Stimulated activated CD8-positive, alpha-beta memory T cell treated with anti-CD3 and anti-CD28 coated beads, Interleukin-4, amount 100 ng/mL, for 1 hour (primary cell): ENCODE measurements at places on chromosomes 11 and 22.
A peak's percentile ranks its signal among the peaks of the same experiment; 100 is the strongest.

DNA sequence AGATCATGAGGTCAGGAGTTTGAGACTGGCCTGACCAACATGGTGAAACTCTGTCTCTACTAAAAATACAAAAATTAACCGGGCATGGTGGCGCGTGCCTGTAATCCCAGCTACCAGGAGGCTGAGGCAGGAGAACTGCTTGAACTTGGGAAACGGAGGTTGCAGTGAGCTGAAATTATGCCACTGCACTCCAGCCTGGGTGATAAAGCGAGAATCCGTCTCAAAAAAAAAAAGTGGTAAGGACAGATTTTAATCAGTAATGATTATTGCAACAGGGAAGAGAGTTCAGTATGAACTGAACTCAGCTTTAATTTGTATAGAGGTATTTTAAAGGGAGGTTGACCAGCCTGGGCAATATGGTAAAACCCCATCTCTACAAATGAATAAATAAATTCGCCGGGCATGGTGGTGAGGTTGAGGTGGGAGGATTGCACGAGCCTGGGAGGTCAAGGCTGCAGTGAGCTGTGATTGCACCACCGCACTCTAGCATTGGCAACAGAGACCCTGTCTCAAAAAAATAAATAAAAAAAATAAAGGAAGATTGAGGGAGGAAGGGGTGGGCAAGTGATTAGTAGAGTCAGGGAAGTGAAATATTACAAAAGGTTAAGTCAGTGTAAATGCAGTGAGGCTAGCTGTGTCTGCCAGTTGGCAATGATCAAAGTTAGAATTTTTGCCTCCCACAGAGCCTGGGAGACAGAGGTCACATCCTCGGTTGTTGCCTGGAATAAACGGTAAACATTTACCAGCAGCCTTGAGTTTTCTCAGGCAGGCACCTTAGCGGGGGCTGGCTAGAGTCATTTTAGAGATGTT, 2.6 kb upstream of the MCM5 start:
- no peak for DNase-seq

- DNase-seq = no peak
Observed at GRCh38 chr11:76653012-76653673, 17.4 kb downstream of the LRRC32 start.

DNA sequence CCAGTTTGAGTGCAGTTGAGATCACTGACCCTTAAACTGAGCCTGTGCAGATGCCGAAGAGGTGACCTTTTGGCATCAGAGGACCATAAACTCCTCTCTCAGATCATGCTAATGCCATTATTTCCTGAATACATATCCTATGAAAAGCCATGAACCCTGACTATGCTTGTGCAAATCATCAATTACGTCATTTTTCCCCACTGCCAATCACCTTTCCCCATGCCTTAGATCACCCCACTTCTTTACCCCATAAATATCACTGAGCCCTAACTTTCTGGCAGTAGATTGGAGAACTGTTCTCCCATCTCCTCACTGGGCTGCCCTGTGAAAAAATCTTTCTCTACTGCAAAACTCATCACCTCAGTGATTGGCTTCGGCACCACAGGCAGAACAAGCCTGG, 32.9 kb downstream of the MTNR1B start:
- DNase-seq = no peak

GRCh38 chr11:10502065-10502680, 38.8 kb downstream of the RNF141 start:
- no peak for DNase-seq

DNA sequence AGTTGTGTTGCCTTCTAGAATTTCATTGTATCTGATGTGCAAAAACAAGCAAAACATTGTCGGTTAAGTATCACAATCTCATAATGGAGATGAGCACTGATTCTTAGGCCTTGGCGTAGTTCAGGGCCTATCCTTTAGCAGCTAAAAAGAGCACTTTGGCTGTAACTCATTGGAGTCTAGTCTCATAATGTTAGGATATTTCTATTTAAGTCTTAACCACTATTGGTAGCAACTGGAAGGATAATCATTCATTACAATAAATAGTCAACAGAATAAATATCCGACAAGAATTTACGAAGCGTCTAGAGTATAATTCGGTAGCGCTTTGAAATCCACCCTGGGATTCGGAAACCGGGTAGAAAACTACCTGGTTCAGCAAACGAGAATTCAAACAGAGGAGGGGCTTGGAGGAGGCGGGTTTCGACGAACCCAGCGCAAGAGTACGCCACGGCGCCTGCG, 461 bp upstream of the EED start:
- DNase-seq = peak; percentile 83

GRCh38 chr11:36261094-36261493, 28.1 kb downstream of the COMMD9 start:
- no peak for DNase-seq
